ENCODE measurements at places on chromosomes 5 and 9. TPM values are rescaled to one million over a fixed set of nuclear protein-coding genes. Genes with fewer than 3 reads are reported as not detected.

The HACD4 gene
- 1.5 TPM for total RNA-seq

DNA sequence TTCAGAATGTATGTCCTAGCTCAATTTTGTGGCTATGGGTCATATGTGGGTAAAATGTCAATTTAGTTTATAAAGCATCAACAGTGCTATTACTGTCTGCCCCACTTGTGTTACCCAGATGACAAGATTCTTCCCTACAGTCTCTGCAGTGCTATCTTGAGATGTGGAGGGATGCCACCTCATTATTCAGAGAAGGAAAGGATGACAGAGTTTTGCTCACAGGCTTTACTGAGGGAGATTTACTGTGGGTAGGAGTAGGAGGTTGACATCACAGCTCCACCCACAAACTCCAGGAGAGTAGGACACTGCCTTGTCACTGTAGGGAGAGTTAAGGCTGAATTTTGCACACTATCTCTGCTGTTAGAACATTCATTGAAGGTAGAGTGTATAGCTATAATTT, 359.3 kb downstream of the HTR1A start:
- no peak for DNase-seq

The LCN2 gene
- total RNA-seq: not detected

DNA sequence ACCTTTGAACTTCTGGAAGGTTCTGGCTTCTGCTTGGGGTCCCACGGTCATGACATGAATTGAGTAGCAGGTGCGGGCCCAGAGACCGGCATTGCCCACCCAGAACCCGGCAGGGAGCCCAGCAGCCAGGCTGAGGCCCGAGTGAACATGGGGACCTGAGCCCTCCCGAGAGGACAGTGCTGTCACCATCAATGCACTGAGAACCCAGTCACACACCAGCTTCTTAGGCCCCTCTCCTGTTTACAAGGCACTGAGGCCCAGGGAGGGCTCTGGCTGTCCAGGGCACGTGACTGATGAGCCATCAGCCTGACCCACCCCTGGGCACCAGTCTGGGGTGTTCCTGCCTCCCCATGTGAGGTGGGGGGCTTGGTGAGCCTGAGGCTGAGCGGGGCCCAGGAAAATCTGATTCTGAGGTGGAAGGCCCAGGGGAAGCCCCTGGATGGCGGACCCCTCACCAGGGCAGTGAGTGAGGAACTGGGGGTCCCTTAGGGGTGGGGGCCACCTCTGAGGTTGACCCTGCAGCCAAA, 60.3 kb upstream of the RNU6ATAC start:
- DNase-seq: no peak

GRCh38 chr9:97759581-97760288, 62.6 kb upstream of the XPA start:
- DNase-seq: no peak

DNA sequence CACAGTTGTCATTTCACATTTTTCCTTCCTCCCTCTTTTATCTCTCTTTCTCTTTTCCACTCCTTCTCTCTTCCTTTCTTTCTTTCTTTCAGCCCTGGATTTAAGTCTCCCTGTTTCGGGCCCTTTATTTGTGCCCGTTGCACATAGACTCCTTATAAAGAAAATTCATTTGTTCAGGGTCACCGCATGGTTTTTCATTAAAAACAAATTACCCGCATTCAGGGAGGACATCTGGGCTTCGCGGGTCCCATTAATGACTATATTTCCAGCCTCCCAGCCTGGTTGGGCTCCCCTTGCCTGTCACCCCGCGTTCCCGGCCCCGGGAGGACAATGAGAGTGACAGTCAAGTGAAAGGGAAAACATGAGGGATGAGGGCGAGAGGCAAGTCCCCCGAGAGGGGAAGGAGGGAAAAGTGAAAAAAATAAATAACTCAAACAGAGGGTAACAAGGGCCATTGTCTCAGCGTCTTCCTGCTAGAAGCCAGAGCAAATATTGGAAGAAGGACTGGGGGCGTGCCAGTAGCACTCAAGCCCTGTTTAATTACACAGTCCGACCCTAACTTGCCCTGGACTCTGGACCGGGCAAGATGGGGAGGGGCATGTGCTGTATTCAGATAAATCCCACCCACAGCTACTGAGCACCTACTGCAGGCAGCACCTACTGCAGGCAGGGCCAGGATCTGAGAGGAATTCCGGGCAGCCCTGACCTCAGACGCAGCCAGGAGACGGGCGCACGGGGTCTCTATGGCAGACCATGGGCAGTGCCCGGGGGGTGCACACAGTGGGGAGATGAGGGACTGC, 166.2 kb downstream of the PAX5 start:
- no peak for DNase-seq

GRCh38 chr5:135042595-135042994, 8.6 kb upstream of the PITX1 start:
- no peak for DNase-seq

DNA sequence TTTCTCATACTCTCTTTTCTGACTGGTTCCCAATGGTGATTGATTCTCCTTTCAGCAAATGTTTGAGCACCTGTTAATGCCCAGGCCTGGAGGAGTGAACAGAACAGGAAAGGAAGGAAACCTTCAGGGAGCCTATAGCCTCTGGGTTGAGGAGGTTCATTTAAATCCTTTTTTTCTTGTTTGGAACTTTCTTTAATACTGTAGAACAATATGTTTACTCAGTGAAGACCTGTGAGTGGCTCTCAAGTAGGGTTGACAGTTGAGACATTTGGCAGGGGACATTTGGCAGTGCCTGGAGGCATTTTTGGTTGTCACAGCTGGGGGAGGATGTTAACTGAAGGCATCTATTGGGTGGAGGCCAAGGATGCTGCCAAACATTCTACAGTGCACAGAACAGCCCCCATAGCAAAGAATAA, 6.1 kb upstream of the FAM120AOS start:
- DNase-seq: no peak
